ENCODE measurements at places on chromosomes 7 and 10.
A peak's percentile ranks its signal among the peaks of the same experiment; 100 is the strongest.

- no peak for DNase-seq
Measured at GRCh38 chr10:82692458-82692857, 817.5 kb downstream of the NRG3 start.

DNA sequence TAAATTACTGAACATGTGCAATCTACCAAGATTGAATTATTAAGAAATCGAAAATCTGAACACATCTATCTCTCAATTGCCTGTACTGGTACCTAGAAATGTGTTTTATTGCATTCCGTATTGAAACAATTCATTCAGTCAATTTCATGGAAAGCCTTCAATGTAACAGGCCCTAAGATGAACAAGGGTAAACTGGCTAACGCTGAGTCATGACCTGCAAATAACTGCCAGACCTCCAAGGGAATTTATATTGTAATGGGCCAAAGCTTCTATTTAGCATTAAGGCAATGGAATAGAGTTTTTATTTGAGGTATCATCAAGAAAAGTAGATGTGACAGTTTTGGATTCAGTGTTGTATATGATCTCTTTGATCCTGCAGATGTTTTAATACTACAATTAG lies 49.9 kb upstream of the CD36 start:
- DNase-seq: no peak

DNA sequence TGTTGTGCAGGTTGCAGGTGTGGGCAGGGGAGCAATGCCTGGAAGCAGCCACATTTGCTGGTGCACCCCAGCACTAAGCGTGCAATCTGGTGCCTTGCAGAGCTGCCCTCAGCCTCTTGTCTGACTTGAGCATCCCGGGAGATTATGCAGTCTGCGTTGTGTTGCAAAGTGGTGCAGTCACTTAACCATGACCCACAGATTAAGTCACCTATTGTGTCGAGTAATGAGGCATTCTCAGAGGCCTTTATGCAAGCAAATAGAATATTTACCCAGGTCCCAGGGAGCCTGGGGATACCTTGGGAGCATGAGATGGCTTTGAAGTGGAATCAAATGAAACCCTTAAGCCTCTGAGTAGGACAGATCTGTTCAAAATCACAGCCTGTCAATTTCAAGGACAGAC lies 529.0 kb downstream of the TYW1 start:
- no peak for DNase-seq

- no peak for DNase-seq
Measured at GRCh38 chr10:43160921-43161255, 22.6 kb downstream of the CSGALNACT2 start.

DNA sequence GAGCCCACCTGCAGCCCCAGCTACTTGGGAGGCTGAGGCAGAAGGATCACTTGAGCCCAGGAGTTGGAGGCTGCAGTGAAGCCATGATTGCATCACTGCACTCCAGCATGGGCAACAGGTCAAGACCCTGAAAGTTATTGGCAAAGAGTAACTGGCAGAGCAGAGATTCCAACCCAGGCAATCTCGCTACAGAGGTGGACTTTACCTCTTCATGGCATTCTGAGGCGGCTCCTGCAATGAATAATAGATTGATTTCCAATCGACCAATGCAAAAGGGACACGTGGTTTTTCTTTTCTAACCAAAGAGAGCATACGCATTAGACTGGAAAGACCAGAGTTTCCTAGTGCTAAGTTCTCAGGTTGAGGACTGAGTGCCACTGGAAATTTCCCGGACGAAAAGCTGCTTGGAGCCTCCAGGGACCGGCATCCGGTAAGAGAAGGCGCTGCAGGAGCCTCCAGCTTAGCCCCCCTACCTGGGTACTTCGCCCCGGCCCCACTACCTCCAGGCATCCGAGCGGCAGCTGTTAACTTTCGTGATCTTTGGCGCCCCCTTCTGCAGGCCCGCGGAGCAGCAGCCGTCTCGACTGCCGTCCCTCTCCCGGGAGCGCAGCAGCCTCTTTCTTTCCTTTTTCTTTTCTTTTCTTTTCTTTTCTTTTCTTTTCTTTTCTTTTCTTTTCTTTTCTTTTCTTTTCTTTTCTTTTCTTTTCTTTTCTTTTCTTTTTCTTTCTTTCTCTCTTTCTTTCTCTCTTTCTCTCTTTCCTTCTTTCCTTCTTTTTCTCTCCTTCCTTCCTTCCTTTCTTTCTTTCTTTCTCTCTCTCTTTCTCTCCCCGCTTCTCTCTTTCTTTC lies 4.1 kb downstream of the MBLAC1 start:
- DNase-seq: peak; percentile 30

DNA sequence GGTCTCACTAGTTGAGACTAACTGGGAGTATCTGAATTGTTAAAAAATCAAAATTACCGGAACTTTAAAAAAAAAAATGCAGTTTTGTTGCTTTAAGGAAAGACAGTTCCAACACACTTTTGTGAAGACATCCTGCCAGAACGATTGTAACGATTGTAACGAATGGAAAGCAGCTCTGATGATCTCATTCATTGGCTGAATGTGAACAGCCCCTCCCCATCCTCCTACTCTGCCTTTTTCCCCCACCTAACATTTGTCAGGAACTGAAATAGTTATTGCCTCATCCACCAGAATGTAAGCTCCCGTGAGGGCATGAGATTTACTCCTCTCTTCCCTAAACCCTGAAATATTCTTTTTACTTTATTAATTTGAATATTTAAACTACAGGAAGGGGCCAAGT lies 23.1 kb upstream of the ZC3HAV1L start:
- DNase-seq: no peak

DNA sequence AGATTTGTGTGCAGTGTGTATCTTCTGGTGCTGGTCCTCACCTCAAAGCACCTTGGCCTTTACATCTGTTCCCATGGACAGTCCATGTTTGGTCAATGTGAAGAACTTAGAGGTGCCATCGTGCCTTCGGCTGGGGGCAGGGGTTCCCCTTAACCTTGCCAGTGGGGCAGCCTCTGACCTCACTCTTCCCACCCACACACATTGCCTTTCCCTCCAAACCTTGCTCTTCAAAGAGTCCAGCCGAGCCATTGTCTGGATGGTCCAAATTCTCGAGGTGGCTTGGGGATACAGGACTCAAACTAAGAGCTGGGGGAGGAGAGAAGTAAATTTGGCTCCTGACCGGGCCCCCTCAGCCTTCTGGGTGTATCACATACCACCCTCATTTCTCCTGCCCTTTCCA lies 76.2 kb upstream of the HABP2 start:
- no peak for DNase-seq

DNA sequence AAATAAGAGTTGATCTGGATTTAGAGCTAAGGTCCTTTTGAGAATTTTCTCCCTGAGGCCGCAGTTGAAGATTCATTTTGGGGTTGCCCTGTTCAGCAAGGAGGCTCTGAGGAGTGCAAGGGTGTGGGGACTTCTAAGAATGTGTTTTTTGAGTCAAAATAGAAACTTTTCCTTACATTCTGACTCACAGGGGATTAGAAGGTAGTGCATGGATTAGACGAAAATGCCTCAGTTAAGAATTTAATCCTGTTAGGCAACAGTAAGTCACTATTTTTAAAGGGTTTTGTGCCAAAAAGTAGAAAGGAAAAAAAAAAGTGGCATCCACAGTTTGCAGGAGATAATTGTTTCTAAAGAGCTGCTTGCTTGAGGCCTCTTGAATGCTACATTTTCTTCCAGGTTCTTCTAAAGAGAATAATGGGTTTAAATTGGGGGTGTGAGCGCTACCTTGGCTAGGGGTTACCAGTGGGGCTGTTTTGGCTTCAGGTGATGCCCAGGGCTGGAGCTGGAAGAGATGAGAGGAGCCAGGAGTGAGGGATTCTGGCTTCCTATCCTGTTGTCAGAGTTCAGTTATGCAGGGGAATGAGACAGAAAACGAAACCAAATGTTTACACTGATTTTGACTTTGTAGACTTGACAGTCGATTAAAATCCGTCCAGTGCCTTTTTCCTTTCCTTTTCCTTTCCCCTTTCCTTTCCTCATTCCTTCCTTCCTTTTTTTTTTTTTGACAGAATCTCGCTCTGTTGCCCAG lies 52.9 kb downstream of the BAMBI start:
- DNase-seq: no peak

GRCh38 chr7:151115121-151115835 lies 29.0 kb downstream of the AGAP3 start:
- no peak for DNase-seq

DNA sequence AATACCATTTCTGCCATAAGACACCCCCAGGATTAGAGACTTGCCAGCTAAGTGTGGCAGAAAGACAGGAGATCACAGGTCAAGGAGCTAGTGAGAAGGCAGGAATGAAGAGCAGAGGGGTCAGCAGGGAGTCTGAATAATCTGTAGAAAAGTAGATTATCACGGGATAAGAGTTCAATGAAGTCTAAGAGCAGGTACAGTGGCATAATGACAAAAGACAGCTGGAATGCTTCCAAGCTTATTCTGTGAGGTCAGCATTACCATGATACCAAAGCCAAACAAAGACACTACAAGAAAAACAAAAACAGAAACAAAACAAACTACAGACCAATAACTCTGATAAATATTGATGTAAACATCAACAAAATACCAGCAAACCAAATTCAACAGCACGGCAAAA lies 20.8 kb downstream of the PILRA start:
- no peak for DNase-seq

DNA sequence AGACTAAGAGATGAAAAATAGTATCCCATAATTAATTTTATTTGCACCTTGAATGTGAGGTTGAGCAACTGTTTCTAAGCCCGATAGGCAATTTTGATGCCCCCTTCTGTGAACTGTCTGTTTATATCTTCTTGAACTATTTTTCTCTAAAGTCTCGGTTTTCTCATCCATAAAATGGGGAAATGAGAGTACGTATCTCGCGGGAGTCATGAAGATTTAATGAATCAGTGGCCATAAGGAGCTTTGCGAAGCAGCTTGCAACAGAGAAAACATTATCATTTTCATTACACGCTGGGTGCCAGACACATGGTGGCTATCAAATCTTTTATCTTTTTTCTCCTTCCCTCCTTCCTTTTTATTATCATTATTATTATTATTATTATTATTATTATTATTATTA lies 108.1 kb upstream of the CARD11 start:
- no peak for DNase-seq

DNA sequence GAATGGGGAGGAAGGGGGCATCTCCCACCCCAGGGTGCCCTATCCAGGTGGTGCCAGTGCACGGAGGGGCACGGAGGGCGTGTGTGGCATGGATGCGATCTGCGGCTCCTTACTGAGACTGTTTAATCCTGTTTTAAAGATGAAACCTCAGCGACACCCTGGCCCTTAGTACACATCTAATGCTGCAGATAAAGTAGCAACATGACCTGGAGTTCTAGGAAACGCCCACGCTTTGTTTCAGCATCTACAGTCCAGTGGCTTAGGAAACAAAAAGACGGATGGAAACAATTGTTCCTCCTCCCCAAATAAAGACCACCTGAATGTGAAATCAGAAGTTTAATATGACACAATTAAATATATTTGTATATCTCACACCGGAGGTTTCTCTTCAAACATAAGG lies 201.9 kb downstream of the DNAJB6 start:
- no peak for DNase-seq

DNA sequence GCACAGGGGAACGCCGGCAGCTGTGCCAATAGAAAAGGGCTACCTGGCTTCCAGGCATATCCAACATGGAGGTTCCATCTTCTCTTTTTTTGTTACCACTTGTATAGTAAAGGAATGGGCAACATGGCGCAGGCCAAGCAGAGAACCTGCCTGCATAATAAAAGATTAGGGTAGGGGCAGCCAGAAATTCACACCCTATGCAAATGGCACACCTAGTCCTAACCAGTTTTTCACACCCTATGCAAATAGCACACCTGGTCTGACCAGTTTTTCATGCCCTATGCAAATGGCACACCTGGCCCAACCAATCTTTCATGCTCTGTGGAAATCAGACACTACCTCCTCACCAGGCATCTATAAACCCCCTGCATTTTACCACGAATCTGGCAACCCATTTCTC lies 369.5 kb downstream of the IPMK start:
- no peak for DNase-seq

DNA sequence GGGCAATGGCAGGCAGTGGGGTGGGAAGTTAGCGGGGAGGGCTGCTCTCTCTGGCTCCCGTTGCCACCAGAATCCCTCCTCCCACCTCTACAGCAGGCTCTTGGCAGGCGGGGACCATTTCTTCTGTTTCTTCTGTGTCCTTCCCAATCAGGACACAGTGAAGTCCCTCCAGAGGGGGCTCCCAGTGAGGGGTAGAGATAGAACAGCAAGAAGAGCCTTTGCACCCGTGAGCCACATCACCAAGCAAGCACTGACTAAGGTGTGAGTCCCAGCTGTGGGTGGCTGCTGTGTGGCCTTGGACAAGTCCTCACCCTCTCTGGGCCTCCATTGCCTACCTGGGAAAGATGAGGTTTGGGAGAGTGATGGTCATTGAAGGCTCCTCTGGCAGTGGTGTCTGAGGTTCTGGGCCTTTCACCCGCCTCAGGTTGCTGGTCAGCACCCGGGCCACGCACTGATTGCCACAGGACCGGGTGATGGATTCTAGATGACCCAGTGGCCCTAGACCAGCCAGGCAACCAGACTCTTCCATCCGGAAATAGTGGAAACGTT lies 26.0 kb upstream of the PCBD1 start:
- DNase-seq: no peak

GRCh38 chr10:13784067-13784466 lies 197.3 kb downstream of the PRPF18 start:
- no peak for DNase-seq

DNA sequence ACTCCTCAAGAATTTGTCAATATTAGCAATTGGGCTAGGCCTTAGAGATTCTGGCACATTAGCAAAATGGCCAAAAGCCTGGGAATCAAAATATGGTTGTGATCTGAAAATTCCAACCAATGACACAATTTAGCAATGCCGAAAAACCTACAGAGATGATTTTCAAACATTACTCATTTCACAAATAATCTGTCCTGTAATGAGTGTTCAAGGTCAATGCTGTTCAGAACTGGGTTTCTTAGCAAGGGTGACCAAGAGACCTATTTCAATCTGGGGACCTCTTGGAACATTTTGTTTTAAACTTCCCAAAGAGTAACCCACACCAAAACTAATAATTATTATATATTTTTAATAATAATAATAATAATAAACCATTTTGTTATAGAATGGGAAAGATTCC lies 24.1 kb downstream of the ELMO1 start:
- DNase-seq: no peak

- DNase-seq: no peak
Measured at GRCh38 chr7:158470336-158470735, 117.3 kb downstream of the PTPRN2 start.

- DNase-seq: no peak
Measured at GRCh38 chr10:17226891-17227303, 1.1 kb upstream of the VIM start.

DNA sequence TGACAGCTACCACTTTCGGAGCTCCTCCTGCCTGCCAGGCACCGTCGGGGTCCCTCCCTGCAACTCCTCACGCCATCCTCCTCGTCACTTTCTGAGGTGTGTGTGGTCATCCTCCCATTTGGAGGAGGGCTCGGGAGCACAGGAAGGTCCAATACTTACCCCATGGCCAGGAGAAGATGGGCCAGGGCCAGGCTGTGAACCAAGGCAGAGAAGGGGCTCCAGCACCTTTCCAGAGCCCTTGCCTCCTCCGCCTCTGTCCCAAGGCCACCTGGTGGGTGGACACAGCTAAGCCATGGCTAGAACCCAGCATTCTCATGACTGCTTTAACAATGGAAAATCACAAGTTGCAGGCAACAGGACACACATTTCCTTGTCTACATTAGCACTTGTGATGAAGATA lies 215.5 kb downstream of the TCERG1L start:
- no peak for DNase-seq

GRCh38 chr7:37483627-37484026 lies 35.0 kb upstream of the ELMO1 start:
- DNase-seq: no peak
